ENCODE measurements at places on chromosomes 6 and 20. TPM values are rescaled to one million over a fixed set of nuclear protein-coding genes. Genes with fewer than 3 reads are reported as not detected.

DNA sequence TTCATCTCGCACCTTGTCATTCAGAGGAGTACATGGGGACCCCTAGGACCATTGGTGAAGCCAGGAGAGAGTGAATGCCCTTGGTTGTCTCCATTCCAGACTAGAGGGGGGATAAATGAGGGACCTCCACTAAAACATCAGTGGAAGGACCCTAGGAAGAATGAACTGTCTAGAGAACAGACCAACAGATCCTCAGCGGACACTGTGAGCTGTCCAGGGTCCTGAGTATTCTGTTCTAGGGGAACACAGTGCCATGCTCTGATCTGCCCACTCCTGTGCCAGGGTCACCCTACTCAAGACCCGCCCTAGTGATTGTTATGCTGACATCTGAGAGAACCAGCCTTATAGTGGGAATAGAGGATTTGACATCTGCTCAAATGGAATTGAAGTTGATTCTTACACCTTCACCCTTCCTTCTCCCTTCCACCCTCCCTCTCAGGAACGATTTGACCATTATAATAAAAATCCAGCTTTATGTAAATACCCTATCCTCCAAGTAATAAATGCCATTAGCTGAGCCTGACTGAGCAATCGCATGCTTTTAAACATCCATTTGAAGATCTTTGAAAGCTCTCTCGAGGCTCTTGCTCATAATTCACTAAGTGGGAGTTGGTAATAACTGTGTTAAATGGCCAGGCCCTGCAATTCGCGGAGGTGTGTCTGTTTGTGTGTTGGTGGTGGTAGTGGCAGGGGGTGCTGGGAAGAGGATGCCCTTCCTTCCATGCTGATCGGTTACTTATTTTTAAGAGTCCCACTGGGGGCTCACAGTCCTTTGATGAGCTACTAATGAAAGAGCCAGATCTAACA lies 43.6 kb upstream of the SLC32A1 start:
- DNase-seq: peak; percentile 71

GRCh38 chr20:3935956-3936340 lies 46.8 kb downstream of the PANK2 start:
- DNase-seq: no peak

GRCh38 chr20:62832212-62832922 lies 15.5 kb downstream of the COL9A3 start:
- peak; percentile 84 for DNase-seq

SAMD10 gene
- 2.3 TPM for total RNA-seq

SNAP25 gene
- total RNA-seq: 0.95 TPM
